ENCODE measurements at places on chromosomes 1 and 21.

- no peak for DNase-seq
Measured at GRCh38 chr1:73943270-73943669, 254.7 kb downstream of the LRRIQ3 start.

DNA sequence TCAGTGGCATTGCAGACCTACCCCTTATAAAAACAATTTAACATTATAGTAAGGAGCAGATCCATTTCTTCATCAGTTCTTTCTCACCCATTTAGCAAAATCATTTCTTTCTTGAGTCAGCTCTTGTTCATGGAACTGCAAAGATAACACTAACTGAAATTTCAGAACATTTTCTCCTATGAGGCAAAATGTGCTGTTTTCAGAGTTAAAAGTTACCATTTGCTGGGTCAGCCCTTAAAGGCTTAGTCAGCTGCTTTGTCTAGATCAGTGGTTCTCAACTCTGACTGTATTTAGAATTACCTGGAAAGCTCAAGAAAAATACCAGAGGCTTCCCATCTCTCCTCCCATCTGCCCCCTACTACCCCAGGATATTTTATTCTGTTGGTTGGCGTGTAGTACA is 12.2 kb downstream of the METTL13 start:
- no peak for DNase-seq

GRCh38 chr21:37874904-37875780 is 41.1 kb downstream of the KCNJ6 start:
- DNase-seq: no peak

DNA sequence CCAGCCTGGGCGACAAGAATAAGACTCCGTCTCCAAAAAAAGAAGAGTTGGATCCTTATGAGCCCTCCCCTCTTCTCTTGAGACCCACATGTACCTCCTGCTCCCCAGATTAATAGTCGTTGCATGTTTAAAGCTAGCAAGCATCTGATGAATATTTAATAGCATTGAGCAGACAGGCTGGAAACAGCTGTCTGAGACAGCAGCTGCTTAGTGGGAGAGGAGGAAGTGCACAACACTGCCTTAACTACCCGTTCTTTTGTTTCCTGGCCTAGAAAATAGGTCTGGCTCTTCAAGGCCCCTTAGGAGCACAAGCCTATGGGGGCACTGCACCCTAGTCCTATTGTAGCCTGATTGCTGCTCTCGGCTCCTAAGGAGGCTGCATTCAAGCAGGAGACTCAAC is 17.3 kb upstream of the TMEM39B start:
- no peak for DNase-seq

DNA sequence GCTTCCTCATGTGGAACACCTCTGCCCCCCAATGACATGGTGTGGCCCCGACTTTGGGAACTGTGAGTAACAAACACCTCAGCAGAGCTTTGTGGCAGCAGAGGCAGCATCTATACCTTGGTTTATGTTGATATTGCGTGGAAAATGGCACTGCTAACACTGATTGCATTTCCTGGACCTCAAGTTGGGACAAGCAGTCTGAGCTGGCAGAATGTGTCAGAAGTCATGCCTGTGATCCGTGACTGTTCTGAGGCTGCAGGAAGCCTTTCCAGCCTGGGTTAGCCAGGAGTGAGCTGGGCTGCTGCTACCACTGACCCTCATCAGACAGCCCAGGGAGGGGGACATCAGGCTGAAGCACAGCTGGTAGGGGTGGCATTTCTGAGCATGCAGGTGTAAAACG is 268.5 kb downstream of the KCNJ6 start:
- DNase-seq: no peak

DNA sequence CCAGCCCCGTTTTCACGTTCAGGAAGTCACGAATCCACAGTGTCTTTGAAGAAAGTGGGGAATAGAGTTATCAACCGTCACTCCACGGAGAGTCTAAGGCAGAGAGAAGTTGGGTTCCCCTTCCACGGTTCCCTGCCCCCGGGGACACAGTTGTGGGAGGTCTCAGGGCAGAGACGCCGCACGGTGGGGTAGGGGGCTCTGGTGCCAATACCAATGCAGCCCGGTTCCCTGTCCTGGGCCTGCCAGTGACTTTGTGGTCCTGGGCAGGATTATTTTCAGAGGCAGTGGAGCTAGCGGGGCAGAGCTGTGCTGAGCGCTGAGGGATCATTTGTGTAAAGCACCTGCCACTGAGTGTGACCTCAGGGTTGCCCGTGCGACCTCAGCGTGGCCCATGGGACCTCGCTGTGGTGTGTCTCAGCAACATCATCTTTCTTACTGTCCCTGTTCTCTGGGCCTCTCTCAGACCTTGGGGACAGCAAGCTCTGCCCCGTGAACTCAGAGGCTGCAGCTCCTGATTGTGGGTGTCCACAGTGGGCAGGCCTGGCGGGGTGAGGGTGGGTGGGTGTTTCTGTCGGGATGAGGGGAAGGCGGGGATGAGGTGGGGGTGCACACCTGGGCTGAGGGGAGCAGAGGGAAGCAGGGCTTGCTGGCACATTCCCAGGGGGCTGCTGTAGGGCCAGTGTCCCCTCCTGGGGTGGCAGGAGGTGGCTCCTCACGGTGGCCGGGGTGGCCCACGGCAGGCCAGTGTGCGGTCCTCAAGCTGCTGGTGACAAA is 65.2 kb downstream of the AGPAT3 start:
- DNase-seq: no peak

GRCh38 chr1:234938135-234938534 is 190.5 kb downstream of the TOMM20 start:
- DNase-seq: no peak

GRCh38 chr1:193083365-193084088 is 21.7 kb downstream of the GLRX2 start:
- no peak for DNase-seq

GRCh38 chr1:32426489-32427255 is 32.4 kb upstream of the BSDC1 start:
- DNase-seq: peak; percentile 13

DNA sequence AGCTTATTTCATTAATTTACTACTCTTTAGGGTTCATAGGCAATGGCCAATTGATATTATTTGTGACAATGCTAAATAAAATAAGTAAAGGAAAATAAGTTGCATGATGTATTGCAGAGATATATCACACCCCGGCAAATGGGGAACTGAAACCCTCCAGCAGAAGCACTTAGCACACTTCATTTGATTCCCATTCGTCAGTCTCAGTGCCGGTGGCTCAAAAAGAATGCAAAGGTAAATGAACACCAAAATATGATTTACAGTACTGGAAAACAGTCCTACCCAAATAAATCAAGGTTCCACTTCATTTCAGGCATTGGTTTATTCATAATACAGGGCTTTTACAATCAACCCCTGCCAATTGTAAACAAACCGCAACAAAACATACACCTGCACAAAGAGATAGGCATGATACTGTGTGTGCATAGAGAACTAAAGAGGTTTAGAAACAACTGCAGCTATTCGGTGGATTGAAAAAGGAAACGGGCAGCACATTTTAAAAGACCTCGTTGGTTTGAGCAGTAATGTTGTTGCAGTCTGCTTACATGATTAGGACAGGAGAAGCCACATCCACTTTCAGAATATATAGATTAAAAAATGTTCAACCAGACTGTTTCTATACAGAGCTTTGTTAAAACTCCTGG is 1019.2 kb downstream of the TTLL7 start:
- no peak for DNase-seq

All from hindlimb muscle (tissue), 1 donor.